ENCODE measurements at places on chromosomes 4 and X. TPM values are rescaled to one million over a fixed set of nuclear protein-coding genes. Genes with fewer than 3 reads are reported as not detected.

The KLHL34 gene
- total RNA-seq = not detected

The ODAPH gene
- not detected for total RNA-seq

The DUX4 gene
- total RNA-seq = not detected

The NUP62CL gene
- total RNA-seq = 20.0 TPM

The GAB1 gene
- 2.2 TPM for total RNA-seq

The MAGEB17 gene
- not detected for total RNA-seq

The NHSL2 gene
- 0.42 TPM for total RNA-seq

The PAQR3 gene
- 10.2 TPM for total RNA-seq

The COL4A6 gene
- 13.3 TPM for total RNA-seq

The ABCG2 gene
- 20.5 TPM for total RNA-seq

The ADAM29 gene
- total RNA-seq = not detected

The CT45A1 gene
- total RNA-seq = not detected

The DAPP1 gene
- total RNA-seq = not detected

The CT45A5 gene
- total RNA-seq = not detected

The OGT gene
- 31.4 TPM for total RNA-seq

The AKAP14 gene
- not detected for total RNA-seq

The TMEM150C gene
- total RNA-seq = 0.53 TPM

The GATA1 gene
- total RNA-seq = not detected

The THAP9 gene
- total RNA-seq = 2.2 TPM

The DCAF4L1 gene
- 0.11 TPM for total RNA-seq

The TRPC5OS gene
- not detected for total RNA-seq

The ATOH1 gene
- total RNA-seq = not detected

The HTR2C gene
- total RNA-seq = not detected

The GUCY1B1 gene
- total RNA-seq = 0.28 TPM

The FGFRL1 gene
- 23.8 TPM for total RNA-seq

The JCHAIN gene
- 0.13 TPM for total RNA-seq

The DDX60 gene
- 2.2 TPM for total RNA-seq

The KLHL13 gene
- total RNA-seq = 0.31 TPM

The GYG2 gene
- 4.8 TPM for total RNA-seq

The SPANXC gene
- 0.74 TPM for total RNA-seq

The PPP1R2C gene
- not detected for total RNA-seq

The CEP135 gene
- total RNA-seq = 6.2 TPM

The PRSS48 gene
- not detected for total RNA-seq

The TMEM271 gene
- total RNA-seq = not detected

The CT45A3 gene
- total RNA-seq = not detected

All from A549 treated with ZK216348 at 1 μM for 4 hours (cell line).